ENCODE measurements at places on chromosomes 4 and X.

DNA sequence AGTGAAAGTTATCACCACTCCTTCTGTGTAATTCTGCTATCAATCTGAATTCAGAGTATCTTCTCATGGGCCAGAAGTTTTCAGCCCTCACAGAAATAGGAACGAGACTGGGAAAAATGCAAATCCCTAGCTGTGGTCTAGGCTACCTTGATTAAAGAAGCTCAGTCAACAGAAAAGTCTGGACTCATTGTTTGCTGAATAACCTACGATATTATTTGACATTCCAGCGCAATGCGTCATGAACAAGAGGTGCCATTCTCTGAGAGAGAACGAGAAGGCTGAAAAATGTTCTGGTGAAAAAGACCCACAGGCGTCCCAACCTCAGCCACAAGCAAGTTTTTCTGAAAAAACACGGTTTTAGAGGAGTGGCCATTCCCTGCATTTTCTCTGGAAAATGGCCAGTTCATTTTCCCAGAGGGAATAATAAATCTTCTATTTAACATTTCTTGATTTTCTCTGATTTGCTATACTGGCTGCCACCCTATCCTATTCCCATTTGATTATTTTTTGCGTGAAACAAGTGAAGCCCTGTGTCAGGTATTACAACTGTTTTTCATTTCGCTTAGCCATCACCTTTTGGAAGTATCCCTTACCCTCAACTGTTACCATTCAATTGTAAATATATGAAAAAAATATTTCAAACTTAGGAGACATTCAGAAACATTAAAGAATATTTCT lies 1117.6 kb upstream of the PRKX start:
- no peak for DNase-seq

GRCh38 chr4:154039435-154040343 lies 250.8 kb upstream of the SFRP2 start:
- DNase-seq, result no peak

DNA sequence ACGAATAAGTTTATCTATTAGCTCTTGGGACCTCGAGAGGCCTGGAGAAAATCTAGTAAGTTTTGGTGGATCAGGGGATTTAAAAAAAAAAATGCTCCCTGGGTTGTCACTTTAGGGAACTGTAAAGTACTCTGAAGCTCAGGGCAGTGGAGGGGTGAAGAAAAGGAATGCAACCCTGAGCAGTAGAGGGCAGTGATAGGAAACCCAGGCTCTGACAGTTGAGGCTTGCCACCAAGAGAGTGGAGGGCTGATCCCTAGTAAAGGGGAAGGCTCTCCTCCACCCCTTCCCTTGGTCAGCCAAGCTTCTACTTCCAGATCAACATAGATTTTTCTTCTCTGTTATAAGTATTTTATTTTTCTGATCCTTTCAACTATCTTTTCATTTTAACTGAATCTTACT lies 73.1 kb downstream of the FBXO8 start:
- no peak for DNase-seq

- no peak for DNase-seq
Measured at GRCh38 chr4:160567634-160568033, 1464.8 kb downstream of the RAPGEF2 start.

DNA sequence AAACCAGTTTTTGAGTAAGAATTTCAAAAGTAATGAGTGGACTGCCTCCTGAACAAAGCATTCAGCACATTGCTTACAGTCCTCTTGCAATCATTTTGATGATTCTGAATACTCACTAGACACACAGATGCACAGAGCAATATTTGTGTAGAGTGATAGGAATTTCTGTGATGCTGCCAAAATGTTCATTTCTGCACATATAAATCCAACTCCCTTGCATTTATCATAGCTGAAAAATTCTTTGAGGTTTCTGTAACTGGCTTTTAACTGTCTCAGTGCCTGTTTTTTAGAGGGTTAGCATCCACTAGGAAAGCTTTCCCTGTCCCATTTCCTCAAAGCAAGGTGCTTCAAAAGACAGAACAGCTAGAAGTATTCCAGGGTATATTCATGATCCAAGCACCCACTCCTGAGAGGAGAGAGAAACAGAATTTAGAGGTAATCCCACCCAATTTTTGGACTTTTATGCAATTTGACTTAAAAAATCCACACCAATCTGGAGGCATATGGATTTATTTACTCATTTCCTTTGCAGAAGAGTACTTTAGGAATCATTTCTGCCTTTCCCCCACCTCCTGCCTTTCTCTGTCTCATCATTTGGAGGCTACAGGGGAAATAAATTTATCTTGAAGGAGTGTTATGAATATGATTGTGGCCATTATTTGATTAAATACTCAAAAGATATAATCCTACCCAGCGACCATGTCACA lies 234.5 kb upstream of the SLIT2 start:
- no peak for DNase-seq

DNA sequence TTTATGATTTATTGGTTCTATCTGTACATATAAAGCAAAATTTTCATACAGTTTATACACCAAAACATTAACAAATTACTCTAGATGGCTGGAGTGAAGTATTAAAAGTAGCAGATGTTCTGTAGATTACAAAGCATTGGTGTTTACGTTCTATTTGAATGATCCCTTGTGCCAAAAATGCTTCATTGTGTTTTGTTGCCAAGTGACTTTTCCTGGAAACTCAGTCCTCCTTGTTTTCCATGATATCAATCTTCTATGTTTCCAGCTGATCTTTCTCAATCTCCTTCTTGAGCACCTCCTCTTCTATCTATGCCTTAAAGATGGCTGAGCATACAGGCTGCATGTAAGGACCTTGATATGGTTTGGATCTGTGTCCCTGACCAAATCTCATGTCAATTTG lies 263.6 kb upstream of the CTSO start:
- DNase-seq, result no peak

DNA sequence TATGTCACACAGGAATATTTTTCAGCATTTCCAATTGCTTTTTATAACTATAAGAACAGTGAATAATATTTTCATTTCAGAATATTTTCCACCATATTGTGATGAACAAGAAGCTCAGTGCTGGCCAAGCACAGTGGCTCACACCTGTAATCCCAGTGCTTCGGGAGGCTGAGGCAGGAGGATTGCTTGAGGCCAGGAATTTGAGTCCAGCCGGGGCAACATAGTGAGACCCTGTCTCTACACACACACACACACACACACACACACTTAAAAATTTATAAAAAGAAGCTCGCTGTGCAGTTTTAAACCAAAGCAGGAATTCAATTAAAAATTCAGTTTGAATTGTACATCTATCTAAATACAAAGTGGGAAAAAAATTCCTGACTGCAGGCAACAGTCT lies 3.2 kb downstream of the ZFYVE28 start:
- DNase-seq, result no peak

- peak; percentile 29 for DNase-seq
Measured at GRCh38 chr4:14532436-14532835, 469.8 kb upstream of the CPEB2 start.

- no peak for DNase-seq
Measured at GRCh38 chr4:145501051-145501660, 19.5 kb downstream of the SMAD1 start.

DNA sequence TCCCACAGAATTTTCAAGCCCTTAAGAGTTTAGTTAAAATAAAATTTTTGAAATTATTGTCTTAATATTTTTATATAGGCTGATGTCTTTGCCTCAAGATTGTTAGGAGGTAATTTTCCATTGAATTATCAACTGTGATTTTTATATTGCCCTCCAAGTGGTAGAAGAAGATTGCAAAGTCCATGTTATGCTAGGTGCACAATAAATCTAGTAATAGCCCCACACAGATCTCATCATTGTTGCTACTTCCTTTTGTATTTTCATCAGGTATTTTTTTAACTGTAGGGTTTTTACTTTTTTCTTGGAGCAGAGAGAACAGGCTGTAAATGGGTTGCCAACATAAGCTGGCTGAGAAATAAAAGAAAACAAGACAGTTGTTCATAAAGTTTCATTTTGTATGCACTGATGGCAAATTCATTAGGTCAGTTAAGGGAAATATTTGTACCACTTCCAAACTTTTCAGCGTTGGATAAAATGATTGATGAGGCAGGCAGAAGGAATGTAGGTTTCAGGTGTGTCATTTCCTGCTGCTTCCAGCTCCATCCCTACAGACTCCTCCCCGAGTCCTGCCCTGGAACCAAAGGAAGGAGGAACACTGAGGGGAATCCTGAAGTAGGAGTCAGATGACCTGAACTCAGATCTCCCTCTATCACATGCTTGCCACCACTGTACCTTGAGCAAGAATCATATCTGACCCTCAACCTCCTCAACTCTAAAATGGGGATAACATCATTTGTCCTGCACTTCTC lies 105.5 kb downstream of the PRRG1 start:
- no peak for DNase-seq

DNA sequence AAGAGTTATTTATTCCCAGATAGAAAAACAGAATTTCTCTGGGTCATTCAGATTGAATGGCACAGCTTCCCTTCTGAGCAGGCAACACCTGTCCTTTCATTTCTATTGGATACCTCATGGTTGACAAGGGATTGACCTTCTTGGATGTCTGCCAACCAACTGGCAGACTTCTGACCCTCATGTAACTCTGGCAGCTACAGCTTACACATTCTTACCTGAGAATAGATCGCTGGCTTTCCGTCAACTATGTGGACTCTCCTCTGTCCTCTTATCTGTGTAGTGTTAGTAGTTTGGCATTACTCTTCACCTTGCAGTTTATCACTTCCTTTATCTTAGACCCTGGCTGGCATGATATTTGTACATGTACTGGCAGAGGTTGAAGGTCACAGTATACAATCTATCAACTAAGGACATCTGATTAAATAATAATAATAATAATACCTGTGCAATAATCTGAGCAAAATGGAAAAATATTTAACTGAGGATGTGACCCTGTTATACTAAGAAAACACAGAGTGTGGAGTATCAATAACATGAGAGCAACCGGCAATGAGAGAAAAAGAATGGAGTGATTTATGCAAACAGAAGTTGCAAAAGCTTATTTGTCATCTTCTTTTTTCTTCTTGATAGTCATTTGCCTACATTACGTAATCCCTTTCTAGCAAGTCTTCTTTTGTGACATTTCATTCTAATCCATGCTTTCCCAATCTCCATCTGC lies 1118.2 kb downstream of the ARAP2 start:
- peak; percentile 56 for DNase-seq

- no peak for DNase-seq
Measured at GRCh38 chr4:40311811-40312346, 23.3 kb upstream of the CHRNA9 start.

- no peak for DNase-seq
Measured at GRCh38 chr4:181650033-181650825, 593.0 kb upstream of the TENM3 start.

DNA sequence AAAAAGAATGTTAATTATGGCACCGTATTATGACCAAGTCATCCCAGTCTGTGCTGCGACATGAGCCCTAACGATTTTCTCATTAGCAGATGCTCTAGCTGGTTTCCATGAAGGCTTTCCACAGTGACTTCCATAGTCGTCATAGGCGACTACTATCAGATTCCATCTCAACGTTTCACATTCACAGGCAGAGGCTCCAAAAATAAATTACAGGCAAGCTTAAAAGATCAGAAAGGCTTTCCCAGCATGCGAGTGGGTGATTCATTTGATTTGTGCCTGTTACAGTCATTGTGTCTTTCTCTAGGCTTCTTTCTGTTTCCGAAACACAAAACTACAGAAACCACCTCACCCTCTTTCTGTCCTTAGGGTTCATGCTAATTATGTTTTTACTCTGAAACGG lies 43.2 kb downstream of the PALLD start:
- DNase-seq, result peak; percentile 5

GRCh38 chrX:8138252-8138651 lies 32.8 kb downstream of the VCX2 start:
- DNase-seq, result no peak

DNA sequence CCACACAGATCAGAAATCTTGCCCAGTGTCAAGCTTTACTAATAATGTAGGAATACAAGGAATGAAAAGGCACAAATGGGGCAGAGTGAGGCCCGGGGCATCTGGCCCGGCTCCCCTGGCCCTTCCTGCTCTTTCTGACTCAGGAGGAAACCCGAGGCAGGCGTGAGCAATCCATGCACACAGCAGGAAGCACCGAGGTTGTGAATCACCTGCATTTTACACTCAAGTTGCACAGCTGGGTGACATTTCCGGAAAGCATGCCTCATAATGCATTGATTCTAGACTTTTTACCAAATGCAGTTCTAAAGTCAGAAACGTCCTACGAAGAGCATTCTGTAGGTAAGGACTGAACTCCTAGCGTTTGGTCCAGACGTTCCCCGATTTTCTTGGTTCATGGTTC lies 38.9 kb downstream of the PRIMPOL start:
- DNase-seq, result no peak

DNA sequence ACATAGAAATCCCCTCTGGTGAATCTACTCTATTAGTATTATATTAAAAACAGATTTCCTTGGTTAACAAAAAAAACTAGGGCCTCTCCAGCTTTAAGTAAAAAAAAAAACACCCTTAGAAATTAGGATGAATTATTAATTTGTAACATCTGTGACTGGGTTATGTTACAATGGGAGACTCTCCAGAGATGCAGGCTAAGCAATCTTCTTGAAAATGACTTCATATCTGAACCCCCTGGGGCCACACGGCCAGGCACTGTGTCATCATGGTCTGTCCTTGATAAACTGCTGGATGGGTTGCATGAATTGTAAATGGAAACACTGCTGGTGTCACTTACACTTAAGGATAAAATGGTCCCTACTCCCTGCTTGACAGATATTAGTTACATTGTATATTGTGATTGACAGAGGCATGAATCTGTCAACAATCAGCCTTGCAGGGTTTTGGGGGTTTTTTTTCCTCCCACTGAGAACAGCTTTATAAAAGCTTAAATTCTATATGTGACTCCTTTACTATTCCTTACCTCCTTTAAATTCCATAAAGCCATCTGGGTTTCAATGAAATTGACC lies 49.1 kb downstream of the PRKG2 start:
- peak; percentile 23 for DNase-seq

DNA sequence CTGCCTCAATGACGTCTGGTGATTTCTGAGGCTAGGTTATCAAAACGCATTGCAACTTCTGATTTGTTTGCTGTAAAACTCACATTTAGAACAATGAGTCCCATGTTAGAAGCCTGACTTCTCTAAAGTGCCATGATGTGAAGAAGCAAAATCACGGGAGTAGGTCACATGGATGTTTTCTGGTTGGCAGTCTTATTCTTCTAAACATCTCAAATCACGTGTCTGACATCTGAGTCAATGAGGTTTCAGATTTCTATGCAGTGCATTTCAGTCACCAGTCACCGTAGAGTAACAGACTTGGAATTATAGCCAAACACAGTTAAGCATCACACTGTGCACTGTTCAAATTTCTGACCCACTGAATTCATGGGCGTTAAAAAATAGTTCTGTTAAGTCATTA lies 482.1 kb downstream of the TMA16 start:
- DNase-seq, result no peak

GRCh38 chrX:18945483-18945882 lies 38.4 kb downstream of the PHKA2 start:
- no peak for DNase-seq
